ENCODE measurements at places on chromosomes 11 and 22.

DNA sequence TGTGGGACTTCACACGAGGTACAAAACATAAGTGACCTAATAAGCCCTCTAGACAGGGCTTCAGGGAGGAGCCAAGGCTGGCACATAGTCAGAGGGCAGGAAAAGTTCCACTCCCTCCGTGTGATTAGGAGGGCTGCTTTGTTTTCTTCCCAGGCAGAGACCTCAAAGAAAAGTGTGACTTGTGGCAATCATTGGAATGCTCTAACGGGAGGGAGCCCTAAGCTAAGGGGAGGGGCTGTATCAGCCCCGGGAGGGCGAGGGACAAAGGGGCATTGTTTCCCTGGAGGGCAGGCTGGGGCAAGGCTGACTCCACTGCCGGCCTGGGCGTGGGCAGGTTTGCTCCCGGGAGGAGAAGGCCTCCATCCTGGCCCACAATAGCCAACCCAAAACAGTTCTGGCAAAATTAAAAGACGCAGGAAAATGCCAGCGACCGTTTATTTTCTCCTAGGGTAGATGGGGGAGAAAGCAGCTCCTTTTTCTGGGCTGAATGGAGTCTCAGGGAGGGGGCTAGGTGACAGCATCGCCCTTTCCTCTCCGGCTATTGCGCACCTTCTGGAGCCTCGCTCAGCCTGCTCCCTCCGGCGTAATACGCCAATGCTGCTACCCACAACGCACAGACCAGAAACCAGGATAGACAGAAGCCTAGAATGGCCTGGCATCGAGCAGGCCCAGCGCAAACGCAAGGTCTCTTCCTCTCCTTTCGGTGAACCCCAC, 60.2 kb downstream of the ENDOD1 start:
- DNase-seq: no peak

GRCh38 chr11:2027708-2028107, 30.1 kb upstream of the H19 start:
- DNase-seq: no peak

DNA sequence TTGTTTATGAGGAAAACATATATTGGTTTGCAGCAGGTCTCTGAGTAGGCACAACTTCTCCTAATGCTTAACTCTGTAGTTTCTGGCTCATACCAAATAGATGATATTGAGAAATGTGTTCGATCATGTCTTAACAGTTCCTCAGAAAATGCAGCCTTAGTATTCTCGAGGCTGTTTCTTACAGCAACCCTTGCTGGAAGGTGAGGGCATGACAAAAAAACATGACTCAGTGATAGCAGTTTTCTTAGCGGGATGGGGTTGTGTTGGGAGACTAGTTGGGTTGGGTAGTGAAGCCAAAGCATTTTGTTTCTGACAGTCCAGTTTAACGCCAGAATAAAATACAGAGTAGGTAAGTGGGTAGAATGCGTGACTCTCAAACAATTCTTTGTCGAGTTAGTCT, 94.7 kb upstream of the PARVA start:
- no peak for DNase-seq

GRCh38 chr22:46444390-46444854, 93.0 kb downstream of the CELSR1 start:
- DNase-seq: no peak

- DNase-seq: no peak
Observed at GRCh38 chr11:79273781-79274180, 167.0 kb downstream of the TENM4 start.

DNA sequence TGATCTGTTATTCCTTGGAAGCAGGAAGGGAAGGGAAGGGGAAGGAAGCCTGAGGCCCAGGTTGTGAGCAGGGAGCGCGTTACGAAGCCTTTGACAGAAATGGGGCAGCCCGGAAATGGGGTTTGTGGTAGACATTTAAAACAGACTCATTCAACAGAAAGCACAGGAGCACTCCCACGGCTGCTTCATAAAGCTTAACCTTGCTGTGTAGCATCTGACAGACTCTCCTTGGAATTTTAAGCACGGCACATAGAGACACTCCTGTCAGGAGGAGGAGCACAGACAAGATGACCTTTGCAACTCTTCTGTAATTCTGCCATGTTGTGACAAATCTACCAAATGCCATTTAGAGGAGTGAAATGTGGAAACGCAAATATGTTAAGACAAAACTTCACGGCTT, 131.6 kb downstream of the FBXO7 start:
- DNase-seq: no peak

DNA sequence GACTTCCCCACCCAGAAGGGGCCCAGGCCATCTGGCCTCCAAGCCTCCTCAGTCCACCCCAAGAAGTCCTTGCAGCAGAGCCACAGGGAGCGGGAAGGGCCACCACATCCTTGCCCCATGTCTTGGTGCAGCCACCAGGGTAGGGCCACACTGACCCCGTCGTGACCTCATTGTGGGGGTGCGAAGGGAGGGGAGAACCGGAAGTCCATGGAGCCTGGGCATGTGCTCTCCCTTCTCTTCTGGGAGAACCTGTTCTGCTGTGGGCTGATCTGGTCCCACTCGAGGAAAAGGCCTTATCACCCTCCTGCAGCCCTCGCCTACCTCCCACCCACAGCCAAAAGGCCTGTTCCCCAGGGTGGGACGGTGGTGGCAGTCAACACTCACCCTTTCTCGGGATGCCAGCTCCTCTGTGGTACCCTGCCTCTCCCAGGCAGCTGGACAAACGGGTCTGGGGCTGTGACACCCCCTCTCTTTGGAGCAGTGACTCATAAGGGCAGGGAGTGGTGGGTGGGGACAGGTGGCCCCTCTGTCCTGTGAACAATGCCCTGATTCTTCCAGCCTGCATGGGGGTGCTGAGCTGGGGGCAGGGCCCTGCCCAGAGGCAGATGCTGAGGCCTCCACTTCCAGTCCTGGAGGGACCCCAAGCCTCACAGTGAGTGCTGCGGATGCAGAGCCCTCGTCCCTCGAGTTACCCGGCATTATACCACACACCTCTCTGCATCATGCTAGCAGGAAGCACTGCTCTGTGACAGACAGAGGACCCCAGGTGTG, 14.6 kb upstream of the CTSD start:
- DNase-seq: no peak

DNA sequence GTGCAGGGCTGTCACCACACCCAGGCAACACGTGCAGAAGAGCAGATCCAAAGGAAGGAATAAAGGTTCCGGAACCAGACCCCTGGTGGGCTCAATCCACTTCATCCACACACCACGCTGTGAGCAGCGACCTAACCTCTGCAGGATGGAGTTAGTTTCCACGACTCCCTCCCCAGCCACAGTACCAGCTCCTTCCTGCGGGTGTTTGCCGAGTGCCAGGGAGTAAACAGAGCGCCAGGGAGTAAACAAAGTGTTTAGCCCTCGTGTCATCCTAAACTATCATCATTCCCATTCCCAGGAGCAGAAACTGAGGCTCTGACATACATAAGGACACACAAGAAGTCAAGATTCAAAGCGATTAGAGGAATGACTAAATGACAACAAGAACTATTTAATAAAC, 261.3 kb downstream of the MN1 start:
- DNase-seq: no peak

- no peak for DNase-seq
Observed at GRCh38 chr11:44381261-44381660, 71.3 kb upstream of the ALX4 start.

DNA sequence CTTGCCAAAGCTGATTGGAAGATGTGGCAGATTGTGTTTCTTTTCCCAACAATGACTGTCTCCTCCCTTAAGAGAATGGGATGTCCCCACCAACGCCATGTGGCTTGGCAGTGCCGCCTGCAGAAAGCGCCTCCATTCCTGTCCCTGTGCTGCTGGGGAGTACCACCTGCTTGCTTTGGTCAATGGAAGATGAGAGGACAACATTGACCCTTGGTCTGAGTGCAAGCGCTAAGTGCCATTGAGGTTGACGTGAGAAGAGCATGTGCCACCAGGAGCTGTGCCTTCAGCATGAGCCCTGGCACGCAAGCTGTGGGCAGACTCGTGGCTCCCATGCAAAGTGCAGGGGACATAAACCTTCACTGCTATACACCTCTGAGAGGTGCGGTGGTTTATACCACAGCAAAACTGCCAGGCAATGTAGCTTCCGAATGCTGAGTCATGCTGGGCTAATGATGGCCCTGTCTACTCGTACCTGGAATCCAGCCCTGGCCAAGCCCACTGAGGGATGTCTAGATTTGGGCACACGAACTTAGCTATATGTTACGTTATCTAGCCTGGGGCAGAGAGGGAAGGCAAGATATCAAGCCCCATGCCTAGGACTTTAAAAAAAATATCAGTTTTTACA, 41.9 kb downstream of the MYEOV start:
- no peak for DNase-seq

- no peak for DNase-seq
Observed at GRCh38 chr11:19181531-19182261, 20.1 kb downstream of the CSRP3 start.

DNA sequence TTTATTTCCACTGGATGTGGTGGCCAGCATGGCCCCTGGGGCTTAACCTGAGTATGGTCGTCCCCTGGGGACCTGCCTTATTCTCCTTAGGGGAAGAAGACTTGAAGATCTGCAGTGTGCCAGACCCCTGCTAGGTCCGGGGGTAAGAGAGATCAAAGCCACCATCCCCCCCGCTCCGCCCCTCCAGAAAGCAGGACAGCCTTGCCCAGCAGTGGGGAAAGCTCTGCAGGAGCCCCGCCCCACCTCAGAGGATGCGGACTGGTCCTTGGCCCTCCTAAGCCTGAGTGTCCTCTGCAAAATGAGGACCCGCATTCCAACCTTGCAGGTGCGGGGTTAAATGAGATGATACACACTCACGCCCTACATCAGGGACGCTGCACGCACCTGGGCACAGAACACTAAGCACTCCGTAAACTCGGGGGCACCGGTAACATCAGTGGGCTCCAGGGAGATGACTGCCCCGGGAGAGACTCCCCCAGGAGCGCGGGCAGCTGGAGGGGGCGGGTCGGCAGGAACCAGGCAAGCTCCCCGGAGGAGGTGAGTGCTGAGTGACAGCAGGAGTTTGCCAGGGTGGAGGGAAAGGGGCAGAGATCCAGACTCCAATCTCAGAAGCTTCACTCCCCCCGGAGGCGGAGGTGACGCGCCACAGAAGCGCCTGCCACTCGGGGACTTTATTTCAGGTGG, 564 bp upstream of the ANO1 start:
- no peak for DNase-seq

- DNase-seq: no peak
Observed at GRCh38 chr11:60378354-60378753, at the start of gene MS4A7. TSS of gene MS4A7 (plus strand) at chr11:60378532. CDS start at chr11:60383142, 4,610 bp downstream.

DNA sequence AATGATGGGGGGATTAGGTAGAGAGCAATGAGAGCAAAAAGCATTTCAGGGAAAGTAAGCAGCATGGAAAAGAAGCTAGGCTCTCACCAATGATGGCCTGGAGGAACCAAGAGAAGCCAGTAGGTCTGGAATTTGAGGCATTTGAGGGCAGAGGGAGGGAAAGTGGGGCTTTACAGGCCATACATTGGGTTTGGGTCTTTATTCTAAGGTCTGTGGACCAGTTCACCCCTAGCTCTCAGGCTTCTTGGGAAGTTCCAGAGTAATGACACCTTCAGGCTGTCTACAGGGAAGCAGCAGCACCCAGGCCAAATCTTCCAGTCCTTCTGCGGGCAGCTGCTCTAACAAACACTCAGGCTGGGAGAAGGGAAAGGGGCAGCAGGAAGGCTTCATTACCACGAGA, 29.4 kb downstream of the ARFGAP2 start:
- DNase-seq: no peak

GRCh38 chr11:74018331-74019005, 9.6 kb upstream of the UCP3 start:
- no peak for DNase-seq

DNA sequence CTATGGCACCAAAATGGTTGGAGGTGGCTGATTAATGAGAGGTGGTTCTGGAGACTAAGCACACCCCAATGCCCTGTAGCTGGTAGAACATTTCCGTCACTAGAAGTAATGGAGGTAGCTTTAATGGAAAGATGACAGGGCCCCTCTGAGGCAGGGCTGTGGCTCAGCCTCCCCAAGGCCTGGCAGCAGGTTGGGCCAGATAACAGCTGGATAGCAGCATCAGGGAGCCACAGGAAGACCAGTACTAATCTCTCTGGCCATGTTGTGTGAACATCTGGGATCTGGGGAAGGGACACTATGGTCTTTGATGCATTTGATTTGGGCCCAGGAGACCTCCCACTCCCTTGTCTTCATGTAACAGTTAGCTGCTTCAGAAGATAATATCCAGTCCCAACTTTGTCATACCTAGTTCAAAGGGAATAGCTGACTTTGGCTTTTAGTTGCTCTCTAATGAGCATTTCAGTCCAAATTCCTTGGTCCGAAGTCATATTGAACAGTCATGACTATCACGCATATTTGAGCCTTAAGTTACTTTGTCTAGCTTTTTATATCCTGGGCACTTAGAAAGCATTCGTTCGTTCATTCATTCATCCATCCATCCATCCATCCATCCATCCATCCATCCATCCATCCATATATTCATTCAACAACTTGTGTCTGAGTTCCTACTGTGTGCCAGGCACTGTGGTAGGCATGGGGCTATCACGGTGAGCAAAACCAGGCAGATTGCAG, 53.0 kb upstream of the LMO2 start:
- DNase-seq: no peak

- DNase-seq: peak; percentile 47
Observed at GRCh38 chr11:1628506-1629325, 859 bp upstream of the KRTAP5-5 start.

DNA sequence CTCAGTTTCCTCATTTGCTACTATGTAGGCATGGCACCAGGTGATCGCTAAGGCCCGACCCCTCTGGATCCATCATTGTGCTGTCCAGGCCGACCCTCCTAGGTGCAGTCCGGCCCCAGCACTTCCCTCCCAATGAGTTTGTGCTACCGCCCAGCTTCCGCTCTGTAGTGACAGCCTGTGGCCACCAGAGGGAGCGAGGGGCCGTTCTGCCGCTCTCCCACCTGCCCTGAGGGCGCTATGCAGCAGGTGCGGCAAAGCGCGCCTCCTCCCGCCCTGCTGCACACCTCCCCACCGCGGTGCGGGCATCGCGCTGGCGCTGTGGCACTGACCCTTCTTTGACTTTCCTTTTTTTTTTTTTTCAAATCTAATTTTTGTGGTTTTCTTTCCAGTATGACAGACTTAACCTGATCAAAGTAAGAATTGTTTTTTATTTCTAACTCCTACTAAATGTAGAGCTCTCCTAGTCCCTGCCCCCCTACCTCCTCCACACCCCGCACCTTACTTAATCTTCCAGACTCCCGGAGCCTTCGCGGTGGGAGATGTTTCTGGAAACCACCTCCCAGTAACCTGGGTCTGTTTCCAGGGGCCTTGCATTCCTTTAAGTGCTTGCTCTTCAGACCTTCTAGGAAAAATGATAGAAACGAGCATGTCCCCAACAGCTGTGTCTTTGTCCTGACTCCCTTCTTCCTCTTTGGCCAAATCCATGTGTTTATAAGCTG, 73.7 kb downstream of the SCN3B start:
- DNase-seq: peak; percentile 52

DNA sequence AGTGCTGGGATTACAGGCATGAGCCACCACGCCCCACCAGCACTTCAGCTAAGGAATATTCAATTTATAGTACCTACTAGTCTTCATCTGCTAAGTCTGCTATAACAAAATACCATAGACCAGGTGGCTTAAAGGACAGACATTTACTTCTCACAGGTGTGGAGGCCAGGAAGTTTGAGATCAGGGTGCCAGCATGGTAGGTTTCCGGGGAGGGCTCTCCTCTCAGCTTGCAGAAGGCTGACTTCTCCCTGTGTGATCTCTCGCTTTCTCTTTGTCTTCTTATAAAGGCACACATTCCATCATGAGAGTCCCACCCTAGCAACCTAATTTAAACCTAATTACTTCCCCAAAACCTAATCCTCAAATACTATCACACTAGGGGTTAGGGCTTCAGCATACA, 433.0 kb downstream of the INSC start:
- DNase-seq: no peak

GRCh38 chr11:17145972-17146371, 61.8 kb downstream of the PIK3C2A start:
- DNase-seq: no peak

Measured in stimulated activated CD8-positive, alpha-beta memory T cell treated with anti-CD3 and anti-CD28 coated beads, Interleukin-2, amount 100 ng/mL, for 48 hours (primary cell).